Left kidney (tissue), 8 donors: ENCODE measurements at places on chromosomes 5 and 9. TPM values are rescaled to one million over a fixed set of nuclear protein-coding genes. Genes with fewer than 3 reads are reported as not detected.

DNA sequence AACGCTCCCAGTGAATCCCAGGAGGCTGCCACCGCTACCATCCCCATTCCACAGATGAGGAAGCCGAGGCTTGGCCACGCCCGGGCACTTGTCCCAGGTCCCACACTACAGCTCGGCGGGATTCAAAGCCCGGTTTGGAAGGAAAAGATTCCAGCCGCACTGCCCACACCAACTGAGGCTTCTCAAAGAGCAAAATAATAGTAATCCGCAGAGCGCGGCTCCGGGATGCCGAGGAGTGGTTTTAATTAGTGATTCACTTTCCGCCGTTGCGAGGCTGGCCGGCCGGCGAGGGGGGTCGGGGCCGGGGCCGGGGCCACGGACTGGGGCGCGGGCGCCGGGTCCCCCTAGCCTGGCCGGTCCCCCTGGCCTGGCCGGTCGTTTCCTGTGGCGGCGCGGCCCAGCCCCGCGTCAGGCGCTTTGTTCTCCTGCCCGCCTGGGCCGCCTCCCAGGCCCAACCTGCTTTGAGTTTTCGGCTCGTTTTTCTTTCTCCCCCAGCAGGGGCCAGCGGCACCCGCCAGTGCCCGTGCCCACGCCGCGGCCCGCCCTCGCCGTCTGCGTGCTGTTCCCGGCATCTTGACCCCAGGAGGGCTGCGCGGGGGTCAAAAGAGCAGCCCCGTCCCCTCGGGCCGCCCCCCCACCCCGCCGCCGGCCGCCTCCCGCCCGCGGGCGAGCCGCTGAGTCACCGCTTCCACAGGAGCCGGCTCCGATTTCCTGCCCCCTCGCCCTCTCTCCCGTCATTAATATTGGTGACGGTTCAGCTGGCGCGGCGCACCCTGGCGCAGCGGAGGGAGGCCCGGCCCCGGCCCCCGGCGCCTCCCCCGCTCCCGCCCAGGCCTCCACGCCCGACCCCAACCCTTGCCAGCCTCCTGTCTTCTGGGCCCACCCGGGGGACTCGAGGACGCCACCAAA is 31.2 kb downstream of the FGF18 start:
- DNase-seq: peak; percentile 63

GRCh38 chr5:109656829-109657228 is 32.9 kb upstream of the MAN2A1 start:
- no peak for DNase-seq

DNA sequence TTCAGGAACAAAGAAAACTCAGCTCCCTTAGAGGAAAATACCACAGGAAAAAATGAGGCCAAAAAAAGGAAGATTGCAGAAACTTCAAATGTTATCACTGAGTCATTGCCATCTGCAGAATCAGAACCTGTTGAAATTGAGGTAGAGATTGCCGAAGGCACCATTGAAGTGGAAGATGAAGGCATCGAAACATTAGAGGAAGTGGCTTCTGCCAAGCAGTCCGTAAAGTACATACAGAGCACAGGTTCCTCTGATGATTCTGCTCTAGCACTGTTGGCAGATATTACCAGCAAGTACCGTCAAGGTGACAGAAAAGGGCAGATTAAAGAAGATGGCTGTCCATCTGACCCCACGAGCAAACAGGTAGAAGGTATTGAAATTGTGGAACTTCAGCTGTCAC is 30.8 kb upstream of the NIM1K start:
- no peak for DNase-seq

The BDP1 gene
- polyA plus RNA-seq: 49.7 TPM

DNA sequence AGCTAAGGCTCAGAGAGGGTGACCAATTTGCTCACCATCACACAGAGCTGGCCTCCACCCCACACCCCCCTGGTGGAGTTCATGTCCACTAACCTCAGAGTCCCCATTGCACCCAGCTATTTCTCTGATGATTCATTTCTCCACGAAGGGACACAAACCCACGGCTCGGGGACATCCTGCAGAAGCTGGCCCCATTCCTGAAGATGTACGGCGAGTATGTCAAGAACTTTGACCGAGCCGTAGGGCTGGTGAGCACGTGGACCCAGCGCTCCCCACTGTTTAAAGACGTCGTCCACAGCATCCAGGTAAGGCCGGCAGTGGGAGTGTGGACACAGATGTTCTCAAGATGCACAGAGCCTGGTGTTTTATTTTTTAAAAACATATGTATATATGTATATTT is 52.6 kb upstream of the SUSD3 start:
- no peak for DNase-seq

The ECM2 gene
- 14.9 TPM for polyA plus RNA-seq

DNA sequence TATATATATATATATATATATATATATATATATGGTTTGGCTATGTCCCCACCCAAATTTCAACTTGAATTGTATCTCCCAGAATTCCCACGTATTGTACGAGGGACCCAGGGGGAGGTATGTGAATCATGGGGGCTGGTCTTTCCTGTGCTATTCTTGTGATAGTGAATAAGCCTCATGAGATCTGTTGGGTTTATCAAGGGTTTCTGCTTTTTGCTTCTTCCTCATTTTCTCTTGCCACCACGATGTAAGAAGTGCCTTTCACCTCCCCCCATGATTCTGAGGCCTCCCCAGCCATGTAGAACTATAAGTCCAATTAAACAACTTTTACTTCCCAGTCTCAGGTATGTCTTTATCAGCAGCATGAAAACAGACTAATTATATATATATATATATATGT is 52.3 kb upstream of the ADAMTS2 start:
- no peak for DNase-seq

DNA sequence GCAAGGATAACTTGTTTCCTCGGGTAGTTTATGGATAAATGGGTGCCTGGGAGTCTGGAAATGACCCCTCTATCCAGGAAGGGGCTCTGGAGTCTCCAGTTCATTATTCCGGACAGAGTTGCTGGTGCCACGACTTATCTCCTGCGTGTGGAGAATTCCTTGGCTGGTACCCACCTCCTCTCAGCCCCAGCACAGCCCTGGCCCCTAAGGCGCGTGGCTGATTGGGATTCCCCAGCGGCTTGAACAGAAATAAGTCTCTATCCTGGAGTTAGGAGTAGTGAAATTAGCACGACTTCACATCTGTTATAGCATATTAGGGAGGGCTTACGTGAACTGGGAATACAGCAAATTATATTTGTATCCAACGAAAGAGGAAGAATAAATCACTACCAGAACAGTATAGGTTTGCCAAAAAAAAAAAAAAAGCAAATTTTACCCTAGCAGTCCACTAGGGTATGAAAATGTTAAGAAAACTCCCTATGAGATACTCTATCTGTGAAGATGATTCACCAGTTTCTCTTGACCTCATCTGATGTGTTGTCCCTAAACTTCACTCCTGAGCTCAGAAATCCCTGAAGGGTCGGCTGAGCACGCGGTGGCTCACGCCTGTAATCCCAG is 172.5 kb upstream of the OTULINL start:
- DNase-seq: no peak

The HEMGN gene
- polyA plus RNA-seq: 1.5 TPM

DNA sequence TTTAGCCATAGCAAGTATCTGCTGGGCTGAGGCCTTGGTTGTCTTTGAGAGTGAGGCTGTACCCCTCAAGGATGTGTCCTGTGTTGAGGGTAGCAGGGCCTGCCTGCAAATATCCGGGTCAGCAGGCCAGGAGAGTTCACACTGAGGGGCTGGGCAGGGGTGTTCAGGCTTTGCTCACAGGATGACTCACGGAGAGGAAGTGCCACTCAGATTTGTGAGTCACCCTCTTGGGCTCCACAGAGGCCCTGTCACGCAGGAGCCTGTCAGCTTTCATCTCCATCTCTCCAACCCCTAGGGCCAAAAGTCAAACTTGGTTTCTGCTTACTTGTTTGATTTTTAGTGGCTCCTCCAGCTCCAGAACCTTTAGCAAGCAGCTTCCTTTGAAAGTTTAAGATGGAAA is 211.5 kb downstream of the SEC61B start:
- no peak for DNase-seq

DNA sequence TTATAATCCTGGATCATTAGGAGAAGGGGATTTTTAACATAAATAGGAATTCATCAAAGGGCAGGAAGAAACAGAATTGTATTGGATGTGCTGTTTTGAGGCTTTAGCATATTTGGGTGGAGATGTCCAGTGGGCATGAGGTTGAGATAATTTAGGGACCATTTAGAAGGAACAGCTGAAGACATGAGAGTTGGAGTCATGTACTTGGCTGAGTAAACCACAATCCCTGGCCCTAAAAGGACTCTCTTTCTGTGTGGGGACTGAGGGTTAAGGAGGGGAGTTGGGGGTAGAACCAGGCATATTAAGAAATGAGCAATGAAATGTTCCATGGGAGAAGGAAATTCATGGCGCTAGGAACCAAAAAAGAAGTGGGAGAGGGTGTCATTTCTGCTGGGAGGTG is 61.5 kb downstream of the DCP2 start:
- DNase-seq: no peak

- no peak for DNase-seq
These were observed 47.5 kb downstream of the SAXO1 start for GRCh38 chr9:18985464-18985951.

The SPINK1 gene
- 49.5 TPM for polyA plus RNA-seq

DNA sequence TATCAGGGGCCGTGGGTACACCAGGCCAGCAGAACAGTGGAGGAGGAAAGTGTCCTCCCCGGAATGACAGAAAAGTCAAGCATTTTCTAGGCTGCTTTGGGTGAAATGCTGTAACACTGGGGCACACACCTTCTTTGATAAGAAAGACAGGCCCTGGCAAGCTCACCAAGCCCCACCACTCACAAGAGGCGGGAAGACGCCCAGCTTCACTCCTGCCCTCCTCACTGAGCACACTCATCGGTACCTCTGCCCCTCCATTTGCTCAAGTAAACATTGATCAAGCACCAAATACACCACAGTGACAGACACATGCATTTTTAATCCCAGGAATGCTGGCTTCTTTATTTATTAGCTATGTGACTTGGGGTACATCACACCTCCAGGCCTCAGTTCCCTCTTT is 43.1 kb downstream of the B4GALT1 start:
- no peak for DNase-seq

- peak; percentile 76 for DNase-seq
These were observed 500.0 kb downstream of the SPATA31D1 start for GRCh38 chr9:82488313-82489200.

DNA sequence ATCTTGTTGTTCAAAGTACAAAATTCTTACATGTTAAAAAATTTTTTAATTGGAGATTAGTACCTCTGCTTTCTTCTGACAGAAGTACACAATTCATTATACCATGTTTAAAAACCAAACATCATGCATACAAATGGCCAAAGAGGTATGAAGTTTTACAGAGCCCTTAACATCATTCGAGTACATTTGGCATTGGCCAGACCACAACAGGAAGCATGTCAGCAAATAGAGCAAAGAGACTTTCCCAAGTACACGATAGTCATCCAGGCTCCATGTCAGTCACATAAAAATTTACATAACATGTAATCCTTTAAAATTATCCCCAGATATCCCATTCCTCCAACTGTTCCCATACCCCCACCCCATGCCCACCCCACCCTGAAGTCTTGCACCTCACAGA is 22.5 kb downstream of the HMGCS1 start:
- DNase-seq: no peak

DNA sequence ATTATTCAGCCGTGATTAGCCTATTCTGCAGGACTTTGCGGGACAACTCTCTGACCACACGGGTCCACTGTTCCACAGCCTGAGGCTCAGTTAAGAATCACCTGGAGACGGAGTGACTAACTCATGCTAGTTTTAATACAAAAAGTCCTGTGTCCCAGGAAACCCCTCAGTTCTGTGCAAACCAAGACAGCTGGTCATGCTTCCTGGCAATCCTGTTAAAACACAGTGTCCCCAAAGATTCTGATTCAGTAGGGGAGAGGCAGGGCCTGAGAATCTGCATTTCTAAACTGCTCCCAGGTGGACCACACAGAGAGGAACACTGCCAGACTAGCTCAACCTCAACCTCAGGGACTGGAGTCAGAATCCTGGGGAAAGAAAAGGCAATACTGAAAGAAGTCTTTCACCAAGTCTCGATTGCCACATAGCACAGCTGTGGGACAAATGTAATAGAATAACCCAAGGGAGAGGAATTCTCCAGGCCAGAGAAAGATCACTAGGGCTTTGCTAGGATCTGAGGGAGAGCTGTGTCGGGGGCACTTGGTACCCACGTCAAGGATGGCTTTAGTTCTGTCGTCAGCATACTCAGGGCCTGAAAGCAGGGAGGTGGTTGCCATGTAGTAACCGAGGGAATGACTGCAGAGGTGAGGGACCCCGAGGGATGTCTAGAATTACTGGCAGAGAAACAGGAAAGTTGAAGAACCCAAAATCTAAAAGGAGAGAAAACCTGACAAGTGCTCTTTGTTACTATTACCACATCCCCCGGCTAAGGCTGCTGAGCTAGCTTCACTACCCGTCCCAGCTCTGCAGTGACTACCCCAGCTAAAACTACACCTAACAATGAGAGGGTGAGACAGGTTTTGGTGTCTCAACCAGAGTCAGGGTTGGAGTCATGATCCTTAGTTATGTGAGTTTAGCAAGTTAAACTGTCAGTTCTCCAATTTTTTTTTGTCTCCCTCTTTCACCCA is 8.6 kb downstream of the SUSD1 start:
- no peak for DNase-seq

The DCAF10 gene
- polyA plus RNA-seq: 43.7 TPM
